Femur (tissue), 1 donor: ENCODE measurements at places on chromosomes 11 and 22.

- no peak for DNase-seq
These were observed 363.8 kb downstream of the DLG2 start for GRCh38 chr11:85263328-85263727.

DNA sequence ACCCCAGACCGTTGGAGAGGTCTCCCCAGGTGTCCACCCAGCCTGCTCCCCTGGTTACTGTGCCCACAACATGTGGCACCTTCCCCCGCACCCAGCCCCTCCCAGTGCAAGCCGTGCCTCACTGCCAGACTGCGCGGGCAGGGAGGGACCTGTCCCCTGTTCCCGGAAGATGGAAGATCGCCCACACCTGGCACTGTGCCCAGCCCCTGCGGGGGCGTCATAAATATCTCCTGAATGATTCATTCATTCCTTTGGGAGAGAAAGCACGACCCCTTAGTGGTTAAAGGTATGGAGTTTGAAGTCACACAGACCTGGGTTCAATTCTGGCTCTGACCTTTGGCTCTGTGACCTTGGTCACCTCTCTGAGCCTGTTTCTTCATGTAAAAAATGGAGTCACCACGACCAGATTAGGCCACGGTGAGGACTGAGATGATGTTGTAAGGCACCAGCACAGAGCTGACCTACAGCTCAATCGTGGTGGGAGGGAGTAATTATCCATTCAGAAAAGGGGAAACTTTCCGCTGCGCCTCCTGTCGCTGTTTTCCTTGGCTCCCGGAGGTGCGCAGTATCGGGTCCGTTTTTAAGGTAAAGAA, 497 bp upstream of the SYT12 start:
- no peak for DNase-seq

- DNase-seq: no peak
These were observed 5.7 kb upstream of the LSP1 start for GRCh38 chr11:1847006-1847735.

- peak; percentile 76 for DNase-seq
These were observed 1.5 kb downstream of the DDB2 start for GRCh38 chr11:47216121-47216798.

DNA sequence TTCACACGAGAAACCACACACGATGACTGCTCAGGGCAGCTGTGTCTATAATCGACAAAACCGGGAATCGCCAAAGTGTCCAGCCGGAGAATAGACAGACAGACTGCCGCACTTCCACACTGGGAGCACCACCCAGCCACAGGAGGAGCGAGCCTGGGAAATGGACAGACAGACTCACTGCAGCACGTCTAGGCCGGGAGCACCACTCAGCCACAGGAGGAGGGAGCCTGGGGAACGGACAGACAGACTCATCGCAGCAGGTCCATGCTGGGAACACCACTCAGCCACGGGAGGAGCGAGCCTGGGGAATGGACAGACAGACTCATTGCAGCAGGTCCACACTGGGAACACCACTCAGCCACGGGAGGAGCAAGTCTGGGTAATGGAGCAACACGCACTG, 137.2 kb downstream of the BRD1 start:
- no peak for DNase-seq

DNA sequence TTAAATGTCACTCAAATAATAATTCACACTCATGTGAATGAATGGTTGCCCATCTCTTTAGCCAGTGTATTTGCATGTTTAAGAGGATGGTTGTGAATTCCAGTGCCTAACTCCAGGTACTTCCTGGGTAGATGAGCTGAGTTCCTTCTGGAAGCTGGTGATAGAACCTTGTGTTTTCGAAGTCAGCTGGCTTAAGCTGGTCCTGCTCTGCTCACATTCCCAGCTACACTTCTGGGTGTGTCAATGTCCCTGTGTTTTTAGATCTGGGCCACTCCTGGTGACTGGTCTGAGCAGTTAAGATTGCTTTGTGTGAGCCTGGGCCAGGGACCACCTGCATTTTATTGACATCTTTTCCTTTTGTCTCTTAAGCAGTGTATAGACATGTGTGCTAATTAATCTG, 10.6 kb downstream of the TEAD1 start:
- DNase-seq: no peak

DNA sequence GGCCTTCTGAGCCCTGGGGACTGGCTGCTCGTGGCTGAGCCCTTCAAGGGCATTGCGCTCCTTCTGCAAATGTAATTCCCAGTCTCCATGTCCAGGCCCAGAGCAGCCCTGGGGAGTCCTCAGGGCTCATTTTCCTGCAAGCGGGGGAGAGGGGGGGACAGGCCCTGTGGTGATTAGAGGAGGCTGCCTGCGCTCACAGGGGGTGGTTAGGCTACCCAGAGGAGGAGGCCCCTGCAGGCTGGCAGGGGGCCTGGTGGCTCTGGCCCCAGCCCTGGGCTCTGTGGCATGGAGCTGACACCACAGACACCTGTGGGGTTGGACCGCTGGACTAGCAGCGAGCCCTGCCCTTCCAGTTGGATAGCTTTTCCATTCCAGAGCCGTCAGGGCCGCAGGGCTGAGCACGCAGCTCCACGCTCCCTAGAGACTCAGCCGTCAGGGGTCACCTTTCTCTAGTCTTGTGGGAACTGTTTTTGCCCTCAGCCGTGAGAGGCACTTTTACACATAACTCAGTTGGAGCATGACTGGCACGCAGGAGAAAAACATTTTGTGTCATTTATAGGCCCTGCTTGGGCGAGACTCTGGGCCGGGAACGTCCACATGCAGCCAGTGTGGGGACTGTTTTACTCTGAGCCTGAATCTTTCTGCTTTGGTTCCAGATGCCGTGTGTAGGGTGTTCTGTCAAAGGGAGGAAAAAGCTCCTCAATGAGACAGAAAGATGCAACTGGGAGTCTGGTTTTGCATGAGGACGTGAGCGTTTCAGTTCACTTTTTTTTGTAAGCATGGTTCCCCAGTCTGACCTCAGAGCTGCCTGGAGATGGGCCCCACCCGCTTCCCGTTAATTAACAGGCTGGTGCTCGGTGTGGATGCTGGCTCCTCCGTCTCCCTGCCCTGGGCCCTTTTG, 58.1 kb downstream of the LRP5 start:
- DNase-seq: peak; percentile 53

GRCh38 chr11:111735262-111736116, 30.7 kb downstream of the PPP2R1B start:
- peak; percentile 94 for DNase-seq

- peak; percentile 18 for DNase-seq
These were observed 49.5 kb downstream of the IGF2 start for GRCh38 chr11:2089536-2090165.

- DNase-seq: no peak
These were observed 299.5 kb downstream of the BUD13 start for GRCh38 chr11:116473206-116473769.

- DNase-seq: peak; percentile 13
These were observed 41.7 kb downstream of the TBX1 start for GRCh38 chr22:19802001-19802893.

DNA sequence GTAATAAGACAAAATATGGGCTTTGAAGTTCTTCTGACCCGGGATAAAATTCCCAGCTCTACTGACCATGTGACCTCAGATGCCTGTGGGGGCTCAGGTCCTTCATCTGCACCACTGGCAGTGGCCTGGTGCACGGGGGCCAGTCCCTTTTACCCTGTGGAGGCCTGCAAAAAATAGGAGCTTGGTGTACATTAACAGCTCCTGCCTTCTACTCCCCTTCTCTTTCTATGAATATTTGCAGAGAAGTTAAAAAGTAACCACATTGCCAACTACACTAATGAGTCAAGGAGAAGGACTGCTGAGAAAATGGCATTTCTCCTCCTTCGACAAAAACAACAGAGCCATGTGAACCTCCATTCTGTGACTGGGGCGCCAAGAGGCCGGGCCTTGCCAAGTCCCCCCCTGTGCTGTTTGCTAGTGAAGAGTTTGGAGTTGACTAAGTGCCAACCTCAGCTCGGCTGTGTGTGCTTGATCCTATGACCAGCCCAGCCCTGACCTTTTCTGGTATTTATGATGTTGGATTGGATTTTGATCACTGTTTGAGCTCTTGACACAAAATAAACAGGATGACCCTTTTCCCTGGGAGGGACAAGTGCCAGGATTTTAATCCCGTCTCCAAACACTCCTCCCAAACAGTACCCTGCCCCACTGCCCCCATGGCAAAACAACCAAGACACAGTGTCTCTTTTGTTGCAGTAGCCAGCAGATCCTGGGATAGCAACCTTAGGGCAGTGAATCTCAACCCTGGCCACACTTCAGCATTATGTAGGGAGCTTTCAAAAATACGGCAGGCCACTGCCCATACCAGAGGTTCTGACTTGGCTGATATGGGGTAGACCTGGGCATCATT, 380.1 kb downstream of the LARGE1 start:
- no peak for DNase-seq

- DNase-seq: no peak
These were observed 2.4 kb upstream of the RBM14 start for GRCh38 chr11:66614073-66614472.

GRCh38 chr22:44773082-44773481, 20.7 kb downstream of the ARHGAP8 start:
- no peak for DNase-seq

- DNase-seq: no peak
These were observed 49.9 kb downstream of the TRAF6 start for GRCh38 chr11:36460220-36460619.

DNA sequence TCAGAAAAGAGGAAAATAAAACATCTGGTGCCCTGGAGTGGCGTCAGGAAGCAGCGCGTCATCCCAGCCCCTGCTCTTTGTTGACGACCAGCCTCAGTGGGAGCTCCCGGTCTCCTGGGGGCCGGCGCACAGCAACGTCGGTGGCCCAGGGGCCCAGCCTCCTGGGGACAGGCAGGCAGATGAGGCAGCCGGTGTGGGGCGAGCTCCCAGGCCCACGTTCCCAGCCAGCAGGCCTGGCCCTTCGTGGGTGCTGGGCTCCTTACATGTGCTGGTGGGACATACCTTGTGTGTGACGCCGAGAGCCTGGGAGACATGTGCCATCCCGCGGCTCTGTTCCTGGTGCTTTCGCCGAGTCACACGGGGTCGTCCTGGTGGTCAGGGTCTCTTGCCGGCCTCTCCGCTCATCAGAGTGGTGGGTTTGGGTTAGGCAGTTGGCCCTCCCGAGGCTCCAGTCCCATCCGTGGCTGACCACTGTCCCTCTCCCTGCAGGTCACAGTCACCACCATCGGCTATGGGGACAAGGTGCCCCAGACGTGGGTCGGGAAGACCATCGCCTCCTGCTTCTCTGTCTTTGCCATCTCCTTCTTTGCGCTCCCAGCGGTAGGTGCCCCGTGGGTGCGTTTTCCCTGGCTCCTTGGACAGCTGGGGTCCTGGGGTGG, 116.7 kb downstream of the KCNQ1OT1 start:
- peak; percentile 21 for DNase-seq

DNA sequence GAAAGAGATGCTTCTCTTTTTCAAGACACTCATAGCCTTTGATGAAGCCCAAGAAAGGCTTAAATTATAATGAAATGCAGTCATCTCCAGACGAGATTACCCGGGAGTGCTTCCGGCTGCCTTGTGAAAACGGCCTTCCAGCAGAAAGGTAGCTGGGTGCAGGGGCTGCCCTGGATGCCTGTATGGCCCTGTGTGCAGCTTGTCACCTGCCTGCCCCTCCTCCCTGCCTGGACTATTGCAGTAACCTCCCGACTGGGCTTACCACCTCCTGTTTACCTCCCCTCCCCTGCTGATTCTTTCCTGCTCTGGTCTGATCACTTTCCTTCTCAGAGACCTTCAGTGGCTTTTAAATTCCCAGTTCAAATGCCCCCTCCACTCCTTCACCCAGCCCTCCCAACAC, 126.4 kb upstream of the SYT13 start:
- no peak for DNase-seq

GRCh38 chr11:86916330-86916729, 38.9 kb downstream of the FZD4 start:
- peak; percentile 50 for DNase-seq
